ENCODE measurements at places on chromosomes 7 and 10.

DNA sequence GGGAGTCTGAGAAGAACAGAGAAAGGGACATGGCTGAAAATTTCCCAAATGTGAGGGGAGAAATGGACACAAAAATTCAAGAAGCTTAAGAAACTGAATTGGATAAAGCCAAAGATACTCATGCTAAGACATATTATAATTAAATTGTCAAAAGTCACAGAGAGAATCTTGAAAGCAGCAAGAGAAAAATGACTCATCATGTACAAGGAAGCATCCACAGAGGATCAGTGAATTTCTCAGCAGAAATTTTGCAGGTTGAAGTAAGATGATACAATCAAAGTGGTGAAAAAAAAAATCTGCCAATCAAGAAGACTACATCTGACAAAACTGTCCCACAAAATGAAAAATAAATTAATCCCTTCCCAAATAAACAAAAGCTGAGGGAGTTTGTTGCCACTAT is 56.8 kb downstream of the MPP7 start:
- H3K4me3 ChIP-seq: no peak overlapping the region
- no peak overlapping the region for H3K27ac ChIP-seq
- peaks cover 25% of the 10 kb centered on the region for H3K4me1 ChIP-seq
- no peaks in the 10 kb centered on the region for H3K36me3 ChIP-seq
- no peak for DNase-seq

DNA sequence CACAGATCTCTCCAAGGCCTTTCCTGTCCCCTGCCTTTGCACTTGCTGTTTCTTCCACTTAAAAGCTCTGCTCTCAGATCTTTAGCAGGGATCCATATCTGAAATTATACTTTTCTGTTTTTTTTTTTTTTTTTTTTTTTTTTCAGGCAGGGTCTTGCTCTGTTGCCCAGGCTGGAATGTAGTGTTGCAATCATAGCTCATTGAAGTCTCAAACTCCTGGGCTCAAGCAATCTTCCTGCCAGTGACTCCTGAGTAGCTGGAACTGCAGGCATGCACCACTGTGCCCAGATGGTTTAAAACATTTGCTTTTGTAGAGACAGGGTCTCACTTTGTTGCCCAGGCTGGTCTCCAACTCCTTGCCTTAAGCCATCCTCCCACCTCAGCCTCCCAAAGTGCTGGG is 5.0 kb upstream of the TSPAN15 start:
- no peak overlapping the region for H3K27ac ChIP-seq
- peaks cover 24% of the 10 kb centered on the region for H3K27me3 ChIP-seq
- no peak for DNase-seq
- no peak overlapping the region for H3K4me3 ChIP-seq
- peaks cover 17% of the 10 kb centered on the region for H3K4me1 ChIP-seq
- H3K36me3 ChIP-seq: no peaks in the 10 kb centered on the region

DNA sequence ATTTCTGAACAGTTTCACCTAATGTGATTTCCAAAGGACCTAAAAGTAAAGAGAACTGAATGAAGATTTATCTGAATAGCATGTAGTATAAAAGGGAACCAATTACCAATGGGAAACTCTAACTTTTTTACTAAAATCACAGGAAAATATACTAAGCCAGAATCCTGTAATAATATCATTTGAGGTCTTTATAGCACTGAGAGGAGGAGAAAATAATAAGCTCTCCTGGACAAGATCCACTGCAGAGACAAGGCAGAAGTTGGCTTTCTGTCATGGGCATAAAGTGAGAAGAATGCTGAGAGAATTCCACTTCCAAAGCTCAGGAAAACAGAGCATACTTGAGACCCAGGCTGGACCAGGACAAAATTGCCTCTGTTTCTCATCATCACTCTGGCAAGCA is 1131.4 kb downstream of the SORCS1 start:
- DNase-seq: no peak
- no peaks in the 10 kb centered on the region for H3K27me3 ChIP-seq
- H3K4me1 ChIP-seq: no peaks in the 10 kb centered on the region

GRCh38 chr10:30134171-30134945 is 75.0 kb upstream of the JCAD start:
- peaks cover 11% of the 10 kb centered on the region for H3K27me3 ChIP-seq
- no peaks in the 10 kb centered on the region for H3K4me1 ChIP-seq
- no peaks in the 10 kb centered on the region for H3K36me3 ChIP-seq
- H3K27ac ChIP-seq: no peak overlapping the region
- no peak for DNase-seq

- no peaks in the 10 kb centered on the region for H3K27me3 ChIP-seq
- H3K4me3 ChIP-seq: no peak overlapping the region
- DNase-seq: no peak
- H3K4me1 ChIP-seq: no peaks in the 10 kb centered on the region
- H3K27ac ChIP-seq: no peak overlapping the region
Measured at GRCh38 chr10:97134110-97134509, 51.6 kb downstream of the SLIT1 start.
